ENCODE measurements at places on chromosomes 16 and 17.

GRCh38 chr17:44967026-44967906, 837 bp downstream of the C1QL1 start:
- DNase-seq, result no peak

DNA sequence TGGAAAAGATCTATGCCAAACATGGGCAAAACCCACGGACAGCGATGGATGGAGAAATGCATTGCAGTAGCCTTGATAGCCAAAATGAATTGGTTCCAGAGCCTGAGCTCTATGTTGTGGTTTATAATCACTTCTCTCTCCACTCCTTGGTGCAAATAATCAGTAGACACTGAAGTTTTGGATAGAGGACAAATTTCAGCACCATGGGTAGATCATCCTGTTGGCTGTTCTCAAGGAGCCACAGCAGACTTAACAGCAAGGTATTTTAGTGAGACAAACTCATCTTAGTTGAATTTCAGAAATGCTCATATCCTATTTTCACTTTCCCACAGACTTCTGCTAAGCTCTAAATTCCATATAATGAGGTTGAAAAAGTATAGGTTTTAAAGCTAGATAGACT, 88.3 kb upstream of the CCL1 start:
- DNase-seq, result no peak

- DNase-seq, result no peak
Measured at GRCh38 chr17:861364-861763, 79.2 kb downstream of the MRM3 start.

DNA sequence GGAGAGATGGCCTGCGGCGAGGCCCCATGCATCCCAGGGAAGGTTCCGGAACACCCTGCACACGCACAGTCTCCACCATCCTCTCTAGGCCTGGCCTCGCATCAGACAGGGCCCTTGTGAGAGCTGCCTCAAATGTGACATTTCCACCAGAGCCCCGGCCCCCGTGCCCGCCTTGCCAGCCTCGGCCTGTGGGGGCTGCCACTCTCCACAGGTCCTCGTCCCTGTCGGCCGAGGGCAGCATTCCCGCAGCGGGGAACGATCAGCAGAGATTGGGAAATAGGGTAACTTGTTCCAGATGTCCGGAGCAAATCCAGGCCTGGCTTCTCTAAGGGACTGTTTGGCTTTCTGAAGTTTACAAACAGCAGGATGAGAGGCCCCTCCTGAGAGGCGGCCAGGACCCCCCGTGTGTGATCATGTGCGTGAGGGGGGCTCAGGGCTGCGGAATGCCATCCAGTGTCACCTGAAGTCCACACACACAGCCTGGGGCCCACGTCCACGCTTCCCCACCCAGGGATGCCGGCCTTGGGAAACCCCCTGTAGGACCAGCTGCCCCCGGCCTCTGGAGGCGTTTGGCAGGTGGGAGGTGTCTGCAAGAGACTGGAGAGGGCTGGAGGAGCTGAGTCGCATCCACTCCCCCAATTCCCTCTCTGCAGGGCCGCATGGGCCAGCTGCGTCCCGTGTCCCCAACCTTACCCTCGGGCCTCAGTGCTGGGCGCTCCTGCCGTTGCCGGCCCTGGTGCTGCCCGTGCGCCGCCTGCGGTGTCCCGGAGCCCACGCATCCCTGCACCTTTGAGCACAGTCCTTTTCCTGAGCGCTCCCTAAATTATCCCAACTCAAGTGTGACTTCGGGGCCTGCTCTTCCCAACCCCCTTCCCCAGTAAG, 70.4 kb downstream of the ZDHHC7 start:
- no peak for DNase-seq

- DNase-seq, result peak; percentile 50
Measured at GRCh38 chr17:1484676-1485422, 7.6 kb downstream of the MYO1C start.

DNA sequence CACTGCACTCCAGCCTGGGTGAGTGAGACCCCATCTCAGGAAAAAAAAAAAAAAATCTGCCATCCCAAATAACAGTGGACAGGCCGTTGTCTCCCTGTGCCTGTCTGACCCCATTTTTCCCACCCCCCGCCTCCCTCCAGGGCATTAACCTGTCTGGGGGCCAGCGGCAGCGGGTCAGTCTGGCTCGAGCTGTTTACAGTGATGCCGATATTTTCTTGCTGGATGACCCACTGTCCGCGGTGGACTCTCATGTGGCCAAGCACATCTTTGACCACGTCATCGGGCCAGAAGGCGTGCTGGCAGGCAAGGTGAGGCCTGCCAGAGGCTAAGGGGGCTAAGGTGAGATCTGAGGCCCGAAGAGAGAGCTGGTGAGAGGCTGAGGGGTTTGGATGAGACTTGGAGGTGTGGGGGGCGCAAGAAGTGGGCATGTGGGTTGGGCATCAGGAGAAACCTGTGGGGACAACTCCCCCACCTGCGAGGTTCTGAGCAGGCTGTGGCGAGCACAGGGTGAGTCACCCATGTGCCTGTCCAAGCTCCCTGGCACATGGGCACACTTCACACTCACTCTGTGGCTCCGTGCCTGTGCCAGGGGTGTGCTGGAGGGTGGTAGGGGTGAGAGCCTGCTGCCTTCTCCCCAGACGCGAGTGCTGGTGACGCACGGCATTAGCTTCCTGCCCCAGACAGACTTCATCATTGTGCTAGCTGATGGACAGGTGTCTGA, 34.7 kb downstream of the ANKRD40 start:
- no peak for DNase-seq

All from activated CD4-positive, alpha-beta T cell treated with anti-CD3 and anti-CD28 coated beads, Interleukin-2, amount 50 U/mL, for 4 hours (primary cell).